ENCODE measurements at places on chromosomes 3 and 15. TPM values are rescaled to one million over a fixed set of nuclear protein-coding genes. Genes with fewer than 3 reads are reported as not detected.

GRCh38 chr3:143810166-143810952 is 37.9 kb downstream of the SLC9A9 start:
- no peaks in the 10 kb centered on the region for H3K27me3 ChIP-seq
- H3K4me1 ChIP-seq, result no peaks in the 10 kb centered on the region
- H3K4me3 ChIP-seq, result no peak overlapping the region
- no peaks in the 10 kb centered on the region for H3K36me3 ChIP-seq

DNA sequence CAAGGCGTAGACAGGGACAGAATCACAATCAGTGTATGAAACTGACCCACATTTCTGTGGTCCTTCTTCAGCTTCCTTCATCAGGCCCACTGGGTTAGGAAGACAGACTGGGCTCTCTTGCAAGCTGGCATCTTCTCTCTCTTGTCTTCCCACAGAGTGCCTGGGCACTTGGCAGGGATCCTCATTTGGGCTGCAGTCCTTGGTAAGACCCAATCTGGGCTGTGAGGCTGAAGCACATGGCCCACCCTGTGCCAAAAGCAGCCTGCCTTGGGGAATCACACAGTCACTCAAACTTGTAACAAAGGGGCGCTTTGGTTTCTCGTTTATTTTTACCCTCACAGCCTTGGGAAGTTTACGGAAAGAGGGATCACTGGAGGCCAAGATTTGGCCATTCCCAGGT is 8.2 kb upstream of the EPHB3 start:
- no peaks in the 10 kb centered on the region for H3K36me3 ChIP-seq
- no peaks in the 10 kb centered on the region for H3K4me1 ChIP-seq
- no peak overlapping the region for H3K4me3 ChIP-seq

- H3K4me1 ChIP-seq, result peaks cover 11% of the 10 kb centered on the region
- no peaks in the 10 kb centered on the region for H3K27me3 ChIP-seq
- H3K4me3 ChIP-seq, result no peak overlapping the region
- H3K27ac ChIP-seq, result no peak overlapping the region
- no peak for DNase-seq
These were observed 304.5 kb upstream of the ROPN1 start for GRCh38 chr3:124296406-124296805.

- H3K36me3 ChIP-seq, result no peaks in the 10 kb centered on the region
- H3K27me3 ChIP-seq, result no peaks in the 10 kb centered on the region
- no peaks in the 10 kb centered on the region for H3K4me1 ChIP-seq
These were observed 28.7 kb upstream of the SAMMSON start for GRCh38 chr3:69970827-69971226.

DNA sequence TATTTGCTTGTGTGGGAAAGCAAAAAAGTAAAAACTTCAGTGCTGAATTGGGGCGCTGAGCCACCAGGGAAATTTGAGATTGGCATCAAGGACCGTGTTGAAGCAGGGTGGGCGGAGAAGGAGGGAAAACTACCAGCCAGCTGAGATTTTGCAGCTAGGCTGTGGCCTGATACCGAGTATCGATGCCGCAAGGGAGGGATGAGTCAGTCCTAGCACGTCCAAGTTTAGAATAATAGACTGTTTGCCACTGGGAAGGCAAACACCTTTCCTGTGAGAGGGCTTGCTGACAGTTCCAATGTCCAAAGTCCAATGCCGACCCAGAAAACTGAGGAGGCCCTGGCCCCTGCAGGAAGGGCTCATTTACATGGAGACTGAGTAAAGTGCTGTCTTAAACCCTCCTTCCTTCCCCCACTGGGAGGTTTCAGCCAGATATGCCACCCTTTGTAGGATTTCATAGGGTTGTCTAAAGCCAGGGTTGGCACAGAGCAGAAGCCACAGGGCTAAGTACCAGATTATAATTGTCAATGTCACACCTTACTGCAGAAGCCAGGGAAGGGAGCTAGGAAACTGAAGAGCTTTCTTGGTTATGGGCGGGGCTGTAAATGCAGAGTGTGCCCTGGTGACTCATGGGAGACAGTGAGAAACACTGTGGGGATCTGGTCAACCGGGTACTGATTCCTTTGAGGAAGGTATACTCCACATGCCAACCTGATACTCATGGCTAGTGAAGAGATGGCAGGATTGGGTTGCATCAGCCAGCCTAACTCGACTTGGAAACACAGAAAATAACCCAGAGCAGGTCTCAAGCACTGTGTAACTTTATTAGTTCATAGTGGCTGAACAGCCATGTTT is 28.4 kb upstream of the PIK3CB start:
- DNase-seq, result no peak
- H3K4me1 ChIP-seq, result no peaks in the 10 kb centered on the region
- H3K36me3 ChIP-seq, result no peaks in the 10 kb centered on the region
- no peaks in the 10 kb centered on the region for H3K27me3 ChIP-seq
- H3K4me3 ChIP-seq, result no peak overlapping the region

- peaks cover 2% of the 10 kb centered on the region for H3K36me3 ChIP-seq
- no peaks in the 10 kb centered on the region for H3K4me1 ChIP-seq
- H3K27ac ChIP-seq, result no peak overlapping the region
- DNase-seq, result no peak
- no peaks in the 10 kb centered on the region for H3K27me3 ChIP-seq
- no peak overlapping the region for H3K4me3 ChIP-seq
These were observed 2.8 kb downstream of the ACTL6A start for GRCh38 chr3:179565496-179565895.

DNA sequence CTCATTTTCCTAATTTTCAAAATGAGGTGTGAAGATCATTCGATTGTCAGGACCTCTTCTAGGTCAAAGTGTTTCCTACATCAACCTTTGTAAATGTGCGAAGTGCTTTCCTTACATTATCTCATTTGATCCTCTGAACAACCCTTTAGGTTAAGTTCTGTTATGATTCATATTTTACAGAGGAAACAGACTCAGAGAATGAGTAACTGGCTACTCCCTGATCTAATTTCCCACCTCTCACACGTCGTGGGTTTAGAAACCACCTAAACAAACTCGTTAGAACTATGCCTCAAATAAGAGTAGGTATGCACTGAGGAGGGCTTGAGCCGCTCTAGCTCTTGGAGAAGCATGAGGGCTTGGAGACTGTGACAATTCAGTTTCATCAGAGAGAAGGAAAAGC is 148.6 kb downstream of the CD47 start:
- DNase-seq, result no peak
- no peak overlapping the region for H3K4me3 ChIP-seq
- no peak overlapping the region for H3K27ac ChIP-seq
- H3K27me3 ChIP-seq, result no peaks in the 10 kb centered on the region
- no peaks in the 10 kb centered on the region for H3K4me1 ChIP-seq
- no peaks in the 10 kb centered on the region for H3K36me3 ChIP-seq

DNA sequence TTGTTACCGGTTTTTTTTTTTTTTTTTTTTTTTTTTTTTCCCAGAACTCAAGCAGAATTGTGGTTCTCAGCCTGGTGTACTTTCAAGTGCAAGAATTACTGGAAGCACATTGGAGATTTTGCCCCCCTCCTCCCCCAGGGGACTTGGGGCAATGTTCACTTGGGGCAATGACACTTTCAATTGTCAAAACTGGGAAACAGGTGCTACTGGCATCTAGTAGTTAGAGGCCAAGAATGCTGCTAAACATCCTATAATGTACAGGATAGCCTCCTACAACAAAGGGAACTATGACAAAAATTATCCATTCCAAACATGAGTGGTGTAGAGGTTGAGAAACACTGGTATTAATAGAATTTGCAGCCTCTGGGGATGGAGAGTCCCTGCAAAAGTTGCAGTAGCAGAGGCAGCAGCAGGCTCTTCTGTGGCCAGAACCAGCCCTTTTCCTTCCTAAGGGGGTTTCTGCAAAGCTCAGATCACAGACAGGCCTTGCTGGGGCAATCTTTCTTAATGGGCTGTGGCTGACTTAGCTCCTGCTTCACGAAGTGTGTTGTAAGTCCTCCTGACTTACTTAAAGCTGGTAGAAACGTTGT is 144.3 kb upstream of the MRPS22 start:
- no peak overlapping the region for H3K27ac ChIP-seq
- no peak overlapping the region for H3K4me3 ChIP-seq
- no peaks in the 10 kb centered on the region for H3K4me1 ChIP-seq
- H3K36me3 ChIP-seq, result no peaks in the 10 kb centered on the region
- no peak for DNase-seq

DNA sequence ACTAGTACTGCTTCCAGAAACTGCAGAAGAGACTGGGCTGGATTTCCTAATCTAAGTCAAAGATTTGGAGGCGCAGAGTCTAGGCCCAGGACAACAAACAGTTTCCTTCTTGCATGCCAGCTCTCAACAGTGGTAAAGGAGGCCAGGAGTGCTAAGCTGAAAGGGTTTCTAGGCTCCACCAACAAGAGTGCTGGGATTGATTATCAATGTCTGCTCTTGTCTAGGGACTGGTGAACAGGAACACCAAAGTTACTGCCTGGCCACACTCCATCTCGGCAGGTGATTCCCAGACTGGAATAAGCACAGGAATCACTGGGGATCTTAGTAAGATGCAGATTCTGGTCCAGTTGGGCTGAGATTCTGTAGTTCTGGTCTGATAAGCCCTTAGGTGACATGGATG is 22.8 kb upstream of the FGD5 start:
- H3K4me3 ChIP-seq, result no peak overlapping the region
- no peaks in the 10 kb centered on the region for H3K36me3 ChIP-seq
- H3K27ac ChIP-seq, result no peak overlapping the region
- no peaks in the 10 kb centered on the region for H3K4me1 ChIP-seq

TEX264 gene
- total RNA-seq, result 18.2 TPM

Measured in aorta (tissue), 5 donors.